ENCODE measurements at places on chromosomes 16 and 17.

DNA sequence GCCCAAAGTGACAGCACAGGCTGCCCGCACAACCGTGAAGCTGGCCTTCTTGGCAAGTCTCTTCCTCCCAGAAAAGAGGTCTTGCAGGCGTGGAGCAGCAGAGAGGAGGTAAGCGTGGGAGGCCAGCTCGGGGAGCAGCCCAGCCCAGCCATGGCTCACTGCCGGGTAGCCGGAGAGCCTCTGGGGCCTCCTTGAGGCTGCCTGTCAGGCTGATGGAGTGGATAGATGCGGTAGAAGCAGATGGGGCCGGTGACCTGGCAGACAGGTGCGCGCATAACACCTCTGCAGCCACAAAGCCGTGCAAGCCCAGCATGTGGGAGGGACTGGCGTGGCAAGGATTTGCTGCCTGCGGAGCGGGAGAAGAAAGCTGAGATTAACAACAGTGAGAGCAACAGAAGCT, 17.1 kb upstream of the DOK4 start:
- no peak for DNase-seq

DNA sequence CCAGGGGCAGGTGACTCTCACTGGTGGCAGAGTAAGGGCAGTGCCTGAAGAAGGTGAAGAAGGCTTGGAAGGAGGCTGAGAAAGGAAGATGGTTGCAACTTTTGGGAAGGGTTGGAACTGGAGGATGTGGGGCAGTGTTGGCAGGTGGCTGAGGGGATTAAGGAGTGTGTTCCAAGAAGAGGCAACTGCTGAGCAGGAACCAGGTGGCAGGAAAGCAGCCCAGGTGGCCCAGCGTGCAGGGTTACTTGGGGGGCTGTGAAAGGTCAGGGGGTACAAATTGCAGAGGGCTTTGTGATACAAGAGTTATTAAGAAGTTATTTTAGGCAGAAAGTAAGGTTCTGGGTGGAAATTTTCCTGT, 28.6 kb downstream of the WSCD1 start:
- no peak for DNase-seq

DNA sequence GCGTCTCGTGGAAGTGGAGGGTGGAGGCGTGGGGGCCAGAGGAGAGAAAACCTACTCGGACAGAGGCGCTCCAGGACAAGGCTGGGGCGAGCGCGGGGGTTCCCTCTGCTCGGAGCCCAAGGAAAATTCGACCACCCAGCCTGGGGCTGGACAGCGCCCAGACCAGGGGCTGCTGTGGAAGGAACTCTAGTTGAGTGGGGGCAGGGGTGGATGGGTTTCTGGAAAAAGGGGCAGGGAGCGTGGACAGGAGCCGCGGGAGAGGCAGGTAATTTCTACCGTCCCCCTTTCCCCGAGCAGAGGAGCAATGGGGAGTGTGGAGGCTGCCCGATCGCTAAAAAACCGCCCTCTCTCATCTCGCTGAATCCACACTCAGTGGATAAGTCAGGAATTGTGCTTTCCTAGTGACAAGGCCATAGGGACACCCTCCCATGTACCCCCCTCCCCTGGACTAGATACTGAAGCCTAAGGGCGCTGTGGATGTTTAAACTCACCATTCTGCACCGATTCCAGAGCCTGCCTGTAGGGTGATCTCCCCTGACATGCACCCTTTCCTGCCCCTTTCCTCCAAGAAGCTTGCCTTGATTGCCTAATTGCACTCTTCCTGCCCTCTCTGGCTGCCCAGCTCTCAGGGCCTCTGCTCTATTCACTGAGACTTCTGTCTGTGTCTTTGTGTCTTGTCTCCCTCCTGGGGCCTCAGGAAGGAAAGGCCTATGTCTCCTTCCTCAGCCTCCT, 90.7 kb upstream of the TMEM97 start:
- peak; percentile 28 for DNase-seq

DNA sequence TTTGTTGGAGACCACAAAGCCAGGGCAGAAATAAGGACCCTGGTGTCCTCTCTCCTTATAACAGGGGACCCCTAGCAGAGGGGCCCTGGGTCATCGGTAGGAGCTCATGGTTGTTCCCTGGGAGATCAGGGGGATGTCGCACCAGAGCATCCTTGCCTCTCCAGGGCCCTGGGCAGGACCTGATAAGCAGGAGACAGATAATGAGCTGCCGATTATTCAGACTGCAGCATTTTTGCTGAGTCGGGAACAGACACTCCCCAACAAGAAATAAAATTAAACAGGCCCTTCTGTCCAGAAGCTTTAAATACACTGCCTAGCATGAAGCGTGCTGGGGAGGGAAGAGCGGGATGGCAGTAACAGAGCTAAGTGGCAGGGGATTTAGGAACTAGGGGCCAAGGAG, 15.4 kb upstream of the GFAP start:
- DNase-seq: no peak

DNA sequence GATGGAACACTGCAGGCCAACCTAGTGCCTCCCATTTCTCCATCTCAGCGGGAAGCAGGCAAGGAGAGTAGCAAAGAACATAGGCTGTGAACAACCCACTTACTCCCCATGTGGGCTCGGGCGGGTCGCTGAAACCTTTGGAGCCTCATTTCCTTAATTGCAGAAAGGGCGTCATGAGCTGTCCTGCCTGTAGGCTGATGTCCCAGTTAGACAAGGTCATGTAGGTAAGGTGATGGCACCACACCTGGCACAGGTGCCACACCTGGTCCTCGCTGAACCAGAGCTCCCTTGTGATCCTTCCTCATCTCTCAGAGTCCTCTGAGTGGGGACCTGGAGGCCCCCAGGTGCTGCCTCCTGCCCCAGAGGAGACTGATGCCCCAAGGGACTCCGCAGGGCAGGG, 22.9 kb downstream of the ABCC3 start:
- DNase-seq: no peak

DNA sequence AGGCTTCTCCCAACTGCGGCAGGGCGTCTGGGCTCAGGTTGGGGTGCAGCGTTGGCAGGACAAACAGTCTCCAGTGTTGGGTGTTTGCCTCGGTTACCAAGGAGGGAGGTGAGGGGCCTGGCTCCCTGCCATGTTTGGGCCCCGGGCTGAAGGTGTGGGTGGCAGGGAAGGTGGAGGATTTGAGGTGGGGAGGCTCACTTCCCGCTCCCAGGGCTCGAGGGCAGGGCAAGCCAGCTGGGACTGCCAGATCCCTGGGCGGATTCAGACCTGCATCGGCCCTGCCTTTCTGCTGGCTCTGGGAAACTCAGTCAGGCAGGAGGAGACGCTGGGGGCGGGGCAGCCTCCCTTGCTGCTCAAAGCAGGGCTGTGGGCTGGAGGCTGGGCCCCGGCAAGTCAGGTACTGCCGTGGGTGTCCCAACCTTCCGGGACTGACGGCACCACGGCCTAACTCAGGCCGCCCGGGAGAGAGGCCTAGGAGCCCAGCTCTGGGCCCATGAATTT, 31.3 kb upstream of the KRT17 start:
- no peak for DNase-seq

GRCh38 chr16:86337138-86337537, 173.2 kb upstream of the FOXF1 start:
- no peak for DNase-seq

DNA sequence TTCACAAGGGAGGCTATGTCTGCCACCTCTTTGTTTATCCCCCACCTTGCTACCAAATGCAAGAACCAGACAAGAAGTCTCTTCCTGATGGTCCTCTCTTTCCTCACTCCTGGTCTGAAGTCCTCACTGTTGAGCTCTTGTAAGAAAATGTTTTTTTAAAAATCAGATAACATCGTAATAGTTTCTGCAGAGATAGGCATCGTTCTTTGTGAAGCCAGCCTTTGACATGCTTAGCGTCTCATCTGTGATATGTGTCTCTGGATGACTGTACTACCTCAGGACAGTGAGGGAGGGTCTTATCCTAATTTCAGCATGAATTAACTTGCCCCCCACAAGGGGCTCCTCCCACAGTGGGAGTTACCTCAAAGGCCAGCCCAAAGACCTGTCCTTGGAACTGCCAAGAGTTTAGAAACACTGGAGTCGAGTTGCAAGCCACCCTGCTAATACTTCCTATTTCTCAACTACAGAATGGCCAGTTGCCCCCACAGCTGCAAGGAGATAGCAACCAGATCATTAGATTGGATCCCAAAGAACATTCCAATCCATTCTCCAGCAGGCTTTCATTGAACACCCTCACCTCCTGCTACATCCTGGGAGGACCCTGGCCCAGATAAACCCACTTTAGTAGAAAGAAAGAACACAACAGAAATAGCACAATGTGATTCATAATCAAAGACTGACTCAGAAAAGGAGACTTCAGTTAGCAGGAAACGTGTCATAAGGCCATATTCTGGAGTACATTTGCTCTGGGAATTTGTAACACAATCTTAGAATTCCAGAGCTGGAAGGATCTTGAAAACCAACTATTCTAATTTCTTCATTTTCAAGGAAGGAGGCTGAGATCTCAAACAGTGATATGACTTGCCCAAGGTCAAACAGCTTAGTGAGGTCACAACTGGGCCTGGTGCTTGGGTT, 151.0 kb downstream of the IRX3 start:
- DNase-seq: peak; percentile 59

- no peak for DNase-seq
Observed at GRCh38 chr16:30533146-30533522, 1.5 kb downstream of the ZNF747 start.

GRCh38 chr16:54165912-54166865, 120.4 kb downstream of the IRX3 start:
- DNase-seq: no peak

GRCh38 chr17:80691784-80692183, 147.1 kb downstream of the RPTOR start:
- DNase-seq: no peak

- no peak for DNase-seq
Observed at GRCh38 chr17:62680541-62681052, 53.1 kb downstream of the MRC2 start.

DNA sequence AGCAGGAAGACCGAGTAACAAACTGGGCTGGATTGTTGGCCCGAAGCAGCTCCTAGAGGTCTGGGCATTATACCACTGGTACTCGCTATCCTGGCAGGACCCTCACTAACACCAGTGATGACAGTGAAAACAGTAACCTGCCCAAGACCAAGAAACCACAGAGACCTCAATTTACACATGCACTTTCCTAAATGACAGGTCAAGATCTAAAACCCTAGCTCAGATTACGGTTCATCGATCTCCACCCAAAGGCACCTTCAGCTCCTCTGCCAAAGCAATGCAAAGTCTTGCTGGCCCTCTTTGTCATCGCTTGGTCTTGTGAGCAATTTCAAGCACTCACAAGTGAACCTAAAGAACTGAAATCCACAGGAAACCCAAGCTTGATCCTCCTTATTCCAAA, 1.5 kb downstream of the PIP4K2B start:
- peak; percentile 14 for DNase-seq

GRCh38 chr17:40448213-40448638, 5.0 kb downstream of the IGFBP4 start:
- no peak for DNase-seq

DNA sequence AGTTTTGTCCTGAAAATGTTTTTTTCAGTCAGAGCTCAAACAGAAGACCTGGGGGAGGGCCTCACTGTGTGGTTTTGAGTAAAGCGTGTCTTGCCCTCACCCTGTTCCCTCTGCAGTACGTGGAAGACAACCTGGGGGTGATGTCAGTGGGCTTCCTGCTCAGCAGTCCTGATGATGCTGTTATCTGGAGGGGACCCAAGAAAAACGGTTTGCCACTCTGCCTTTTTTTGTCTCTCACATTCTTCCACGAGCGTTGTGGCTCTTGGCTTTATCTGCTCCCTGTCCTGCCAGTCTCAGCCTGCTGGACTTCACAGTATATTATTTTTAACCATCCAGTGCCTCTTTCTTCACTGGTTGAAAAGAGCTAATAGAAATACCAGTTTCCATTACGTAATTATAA, 12.9 kb downstream of the NUBP1 start:
- DNase-seq: no peak

DNA sequence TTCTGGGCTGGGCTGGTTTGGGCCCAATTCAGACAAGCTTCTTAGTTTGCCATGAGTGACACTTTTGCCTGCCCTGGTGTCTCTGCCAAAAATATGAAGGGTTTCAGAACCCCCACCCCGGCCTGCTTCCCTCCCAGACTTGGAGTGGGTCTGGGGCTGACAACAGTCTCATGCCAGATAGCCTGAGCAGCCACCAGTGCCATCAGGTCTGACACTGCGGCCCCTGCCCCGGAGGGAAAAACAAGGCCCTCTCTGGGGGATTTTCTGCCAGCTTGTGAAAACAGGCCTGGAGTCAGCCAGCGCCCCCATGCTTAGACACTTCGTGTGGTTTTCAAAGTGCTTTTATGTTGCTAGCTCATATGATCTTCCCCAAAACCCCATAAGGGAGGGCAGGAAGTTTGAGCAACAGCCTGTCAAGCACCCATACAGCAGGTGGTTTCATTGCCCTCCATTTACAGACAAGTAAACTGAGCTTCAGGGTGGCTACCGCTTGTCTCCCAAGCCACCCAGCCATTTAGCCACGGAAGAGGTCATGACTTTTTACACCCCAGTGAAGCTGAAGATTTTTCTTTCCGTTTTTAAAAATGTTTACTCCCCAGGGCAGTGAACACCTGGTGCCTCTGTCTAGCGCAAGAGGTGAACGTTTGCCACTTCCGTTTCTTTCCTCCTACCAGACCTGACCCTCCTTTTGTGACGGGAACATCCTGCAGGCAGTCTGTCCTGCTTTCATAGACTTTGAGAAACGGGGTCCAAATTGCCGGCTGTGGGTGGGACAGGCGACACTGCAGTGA, 300.6 kb downstream of the SEC14L1 start:
- no peak for DNase-seq
